Stimulated activated CD4-positive, alpha-beta T cell treated with anti-CD3 and anti-CD28 coated beads, Interleukin-12 subunit alpha, Interleukin-12 subunit beta, amount 100 ng/mL, for 24 hours (primary cell): ENCODE measurements at places on chromosomes 16 and 17.
A peak's percentile ranks its signal among the peaks of the same experiment; 100 is the strongest.

GRCh38 chr16:5252791-5253190, 155.2 kb upstream of the EEF2KMT start:
- DNase-seq = no peak

DNA sequence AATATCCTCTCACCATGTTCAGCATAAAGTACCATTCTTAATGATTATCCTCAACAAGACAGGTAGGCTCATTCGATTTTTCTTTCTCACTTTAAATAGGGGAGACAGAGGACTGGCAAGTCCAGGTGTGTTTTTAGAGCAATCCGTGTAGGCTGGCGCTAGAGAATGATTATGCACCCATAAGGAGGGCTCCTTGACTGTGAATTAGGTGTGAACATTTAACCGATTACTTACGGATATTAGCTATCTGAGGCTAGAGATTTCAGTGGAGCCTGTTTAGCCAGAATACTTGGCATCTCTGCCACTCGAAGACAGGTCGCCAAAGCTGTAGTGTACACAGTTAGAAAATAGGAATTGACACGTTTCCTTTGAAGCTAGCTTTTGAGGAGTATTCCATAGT, 1.9 kb downstream of the SEC14L1 start:
- no peak for DNase-seq

GRCh38 chr16:56201030-56201429, 9.7 kb downstream of the GNAO1 start:
- DNase-seq = no peak

- no peak for DNase-seq
Observed at GRCh38 chr16:4071686-4072561, 44.3 kb downstream of the ADCY9 start.

DNA sequence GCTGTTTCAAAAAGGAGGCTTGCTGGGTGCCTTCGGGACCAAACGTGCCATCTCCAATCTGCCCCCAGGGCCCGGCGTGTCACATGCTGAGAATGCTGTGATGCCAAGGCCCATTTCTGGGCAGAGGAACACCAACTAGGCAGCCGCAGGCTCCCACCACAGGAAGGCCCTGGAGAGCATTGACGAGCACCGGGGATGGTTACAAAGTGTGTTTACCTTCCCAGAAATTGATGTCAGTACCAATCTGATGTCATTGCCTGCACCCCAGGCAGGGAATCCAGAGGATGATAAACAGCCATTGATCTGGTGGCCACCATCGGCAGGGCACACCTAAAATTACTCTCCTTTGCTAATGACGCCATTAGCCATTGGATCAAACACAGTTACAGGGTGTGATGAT, 418.1 kb upstream of the CDH5 start:
- no peak for DNase-seq

GRCh38 chr17:74123350-74123749, 80.1 kb upstream of the RPL38 start:
- no peak for DNase-seq

DNA sequence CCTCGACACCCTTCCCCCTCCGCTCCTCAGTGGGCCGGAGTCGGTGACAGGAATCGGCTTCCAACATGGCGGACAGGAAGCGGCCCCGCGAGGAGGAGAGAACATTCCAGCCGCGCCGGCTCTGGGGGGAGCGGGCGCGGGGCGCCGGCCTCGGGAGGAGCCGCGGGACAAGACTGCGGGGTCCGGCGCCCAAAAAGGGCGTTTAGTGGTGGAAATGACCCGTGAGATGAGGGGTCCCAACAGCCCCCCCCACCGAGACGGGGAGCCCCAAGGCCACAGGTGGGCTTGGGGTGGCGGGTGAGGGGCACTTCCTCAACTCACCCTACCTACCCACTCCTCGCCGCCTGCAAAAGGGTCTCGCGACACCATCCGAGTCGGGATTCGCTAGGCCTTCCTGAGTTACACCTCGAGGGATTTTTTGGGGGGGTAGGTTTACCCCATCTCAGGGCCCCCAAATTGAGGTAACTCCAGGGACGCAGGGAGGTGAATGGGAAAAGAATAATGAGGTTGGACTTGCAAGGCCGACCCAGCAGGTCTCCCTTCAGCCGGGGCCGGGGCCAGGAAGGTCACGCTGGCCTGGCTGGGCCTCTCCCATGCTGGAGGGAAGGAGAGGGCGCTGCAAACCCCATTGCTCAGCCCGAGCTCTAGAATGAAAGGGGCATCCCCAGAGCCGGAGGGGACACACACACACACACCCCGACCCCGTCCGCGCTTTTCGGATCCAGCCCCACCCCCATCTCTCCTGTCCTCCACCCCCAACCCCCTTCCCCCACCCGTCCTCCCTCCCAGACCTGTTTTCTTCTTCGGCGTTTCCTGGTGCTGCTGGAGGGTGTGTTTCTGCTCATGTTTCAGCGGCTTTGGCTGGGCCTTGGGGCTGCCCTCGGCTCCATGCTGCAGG, 707 bp downstream of the NUFIP2 start:
- peak; percentile 33 for DNase-seq

- no peak for DNase-seq
Observed at GRCh38 chr16:2904922-2905240, 6.8 kb upstream of the FLYWCH1 start.

DNA sequence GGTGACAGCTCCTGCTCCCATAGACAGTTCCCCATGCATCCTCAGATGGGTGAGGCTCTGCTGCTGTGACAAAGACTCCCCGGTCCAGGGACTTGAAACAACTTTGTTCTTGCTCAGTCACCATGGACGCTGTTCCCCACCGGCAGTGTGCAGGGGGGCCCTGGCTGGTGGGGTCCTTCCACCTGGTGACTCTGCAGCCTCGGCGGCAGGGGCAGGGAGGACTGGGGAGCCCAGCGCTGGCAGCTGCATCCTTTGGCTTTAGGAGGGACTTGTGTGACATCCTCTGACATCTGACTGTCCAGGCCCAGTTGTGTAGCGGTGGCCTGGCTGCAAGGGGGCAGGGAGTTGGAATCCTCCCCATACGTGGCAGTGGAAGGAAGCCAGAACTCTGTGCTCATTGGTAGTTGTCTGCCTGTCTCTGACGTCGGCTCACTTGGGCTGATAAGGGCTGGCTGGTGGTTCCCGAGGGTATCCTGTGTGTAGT, 107.3 kb downstream of the CMIP start:
- DNase-seq = no peak

DNA sequence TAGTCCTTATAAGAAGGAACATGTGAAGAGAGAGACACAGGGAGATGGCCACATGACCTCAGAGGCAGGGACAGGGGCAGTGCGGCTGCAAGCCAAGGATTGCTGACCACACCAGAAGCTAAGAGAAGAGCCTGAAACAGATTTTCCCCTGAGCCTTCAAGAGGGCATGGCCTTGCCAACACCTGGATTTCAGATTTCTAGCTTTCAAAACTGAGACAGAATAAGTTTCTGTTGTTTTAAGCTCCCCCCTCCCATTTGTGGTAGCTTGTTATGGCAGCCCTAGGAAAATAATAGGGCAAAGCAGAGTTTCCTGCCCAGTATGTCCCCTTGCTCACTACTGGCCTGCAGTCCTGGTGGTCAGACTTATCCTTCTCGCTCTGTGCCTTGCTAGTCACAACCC, 204.5 kb downstream of the CCDC182 start:
- no peak for DNase-seq

GRCh38 chr17:66200685-66201092, 8.8 kb upstream of the CEP112 start:
- DNase-seq = peak; percentile 49

- DNase-seq = no peak
Observed at GRCh38 chr16:76943921-76944320, 247.1 kb upstream of the MON1B start.

DNA sequence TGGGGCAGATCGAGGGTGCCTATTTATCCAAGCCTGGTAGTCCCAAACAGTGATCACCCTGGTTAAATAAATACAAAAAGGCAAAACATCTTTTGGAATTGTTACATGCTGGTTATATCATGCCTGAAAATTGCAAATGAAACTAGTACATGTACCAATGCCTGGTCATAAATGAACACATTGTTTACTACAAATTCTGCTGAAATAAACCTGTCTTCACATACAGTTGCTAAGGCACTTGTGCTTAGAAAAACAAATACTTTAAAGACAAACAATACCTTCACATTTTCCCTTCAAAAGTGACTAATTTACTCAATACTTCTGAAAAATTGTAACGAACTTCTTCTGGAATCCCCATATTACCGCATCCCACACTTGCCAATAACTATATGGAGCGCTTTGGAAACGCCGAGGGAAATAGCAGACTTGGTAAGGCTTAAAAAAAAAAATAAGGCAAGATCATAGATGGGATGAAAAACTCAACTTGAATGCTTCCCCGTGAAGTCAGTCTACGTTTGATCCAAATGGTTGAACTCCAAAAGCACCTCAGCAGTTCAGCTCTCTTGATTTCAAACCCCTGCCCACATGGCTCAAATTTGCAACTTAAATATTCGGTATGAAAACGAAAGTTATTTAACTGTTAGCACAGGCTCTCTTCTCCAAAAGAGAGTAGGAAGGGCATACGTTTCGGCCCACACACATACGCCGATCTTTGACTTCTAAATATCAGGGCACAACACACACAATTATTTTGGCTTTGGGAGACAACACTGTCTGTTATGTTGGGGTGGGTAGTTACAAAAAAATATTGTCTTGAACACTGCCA, 264.5 kb downstream of the NTN1 start:
- DNase-seq = no peak

- no peak for DNase-seq
Observed at GRCh38 chr17:53696286-53696685, 126.4 kb upstream of the KIF2B start.

GRCh38 chr16:50281391-50282009, 15.1 kb downstream of the ADCY7 start:
- DNase-seq = no peak

DNA sequence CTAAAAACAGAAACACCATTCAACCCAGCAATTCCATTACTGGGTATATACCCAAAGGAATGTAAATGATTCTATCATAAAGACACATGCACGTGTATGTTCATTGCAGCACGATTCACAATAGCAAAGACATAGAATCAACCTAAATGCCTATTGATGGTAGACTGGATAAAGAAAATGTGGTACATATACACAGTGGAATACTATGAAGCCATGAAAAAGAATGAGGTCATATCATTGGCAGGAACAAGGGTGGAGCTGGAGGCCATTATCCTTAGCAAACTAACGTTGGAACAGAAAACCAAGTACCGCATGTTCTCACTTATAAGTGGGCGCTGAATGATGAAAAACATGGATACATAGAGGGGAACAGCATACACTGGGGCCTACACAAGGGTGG, 77.2 kb upstream of the MYOCD start:
- no peak for DNase-seq

GRCh38 chr17:4856937-4857314, 23.8 kb downstream of the MINK1 start:
- no peak for DNase-seq

GRCh38 chr17:82920150-82920549, 80.3 kb upstream of the ZNF750 start:
- no peak for DNase-seq

GRCh38 chr17:69592692-69593350, 178.3 kb downstream of the MAP2K6 start:
- no peak for DNase-seq

DNA sequence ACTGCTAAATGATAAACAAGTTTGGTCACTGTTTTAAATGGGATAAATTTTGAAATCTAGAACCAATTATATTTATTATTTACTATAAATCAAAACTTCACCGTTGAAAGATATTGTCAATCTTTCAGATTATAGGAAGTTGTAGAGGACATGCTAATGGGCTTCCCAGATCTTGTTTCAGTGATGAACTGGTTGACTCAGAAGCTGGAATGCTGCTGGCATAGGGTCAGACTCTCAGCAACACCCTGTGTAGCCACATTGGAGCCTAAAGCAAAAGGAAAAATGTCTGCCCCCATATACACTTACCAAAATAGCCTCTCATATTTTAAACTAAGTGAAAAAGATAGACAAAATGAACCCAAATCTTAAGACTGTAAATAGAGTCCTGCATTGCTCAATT, 916.9 kb upstream of the SOX9 start:
- DNase-seq = no peak

DNA sequence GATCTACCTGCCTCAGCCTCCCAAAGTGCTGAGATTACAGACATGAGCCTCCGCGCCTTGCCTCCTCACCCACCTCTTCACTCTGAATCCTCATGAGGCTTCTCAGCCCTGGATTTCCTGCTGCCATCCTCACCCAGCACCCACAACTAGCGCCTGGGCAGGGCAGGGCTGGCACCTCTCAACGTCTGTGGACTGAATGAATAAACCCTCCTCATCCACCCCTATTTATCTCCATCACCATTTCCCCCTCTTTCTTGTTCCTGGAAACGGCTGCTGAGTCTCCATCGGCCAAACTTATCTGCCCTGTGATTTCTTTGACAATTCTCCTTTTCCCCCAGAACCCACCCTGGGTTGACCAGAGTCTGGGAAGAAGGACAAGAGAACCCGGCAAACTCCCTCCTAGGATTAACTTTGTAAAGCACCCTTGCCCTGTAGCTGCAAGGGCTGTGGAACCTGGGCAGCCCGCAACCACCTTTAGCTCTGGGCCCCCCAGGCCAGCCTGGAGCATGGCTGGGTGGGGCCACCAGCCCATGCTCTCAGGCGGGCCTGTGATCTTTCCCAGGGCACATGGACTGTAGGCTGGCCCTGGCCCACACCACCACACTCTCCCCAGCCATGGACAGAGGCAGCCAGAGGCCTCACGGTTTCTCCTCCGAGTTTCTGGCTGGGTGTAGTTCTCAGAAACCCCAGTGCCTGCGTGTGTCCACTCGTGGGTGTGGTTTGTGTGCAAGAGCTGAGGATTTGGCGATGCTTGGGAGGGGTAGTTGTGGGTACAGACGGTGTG, 2.4 kb downstream of the SPN start:
- no peak for DNase-seq

DNA sequence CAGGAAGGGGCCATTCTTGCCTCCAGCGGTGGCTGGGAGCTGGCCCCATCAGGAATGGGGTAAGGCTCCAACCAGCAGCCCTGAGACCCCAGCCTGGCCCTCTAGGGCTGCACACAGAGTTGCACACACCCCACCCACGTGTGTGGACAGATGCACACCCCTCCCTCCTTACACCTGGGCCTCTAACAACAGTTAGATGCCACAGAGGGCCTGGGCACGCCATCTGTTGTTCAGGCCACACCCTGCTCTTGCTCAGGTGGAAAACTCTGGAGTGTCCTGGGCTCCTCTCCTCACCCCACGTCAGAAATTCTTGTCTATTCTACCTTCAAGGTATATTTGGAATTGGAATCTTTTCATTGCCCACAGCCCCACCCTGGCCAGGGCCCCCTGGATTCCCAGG, 13.3 kb upstream of the RAI1 start:
- no peak for DNase-seq
